T47D (cell line): ENCODE measurements at places on chromosomes 4 and X.

GRCh38 chr4:38803833-38804653 lies 548 bp downstream of the TLR1 start:
- no peak for DNase-seq

DNA sequence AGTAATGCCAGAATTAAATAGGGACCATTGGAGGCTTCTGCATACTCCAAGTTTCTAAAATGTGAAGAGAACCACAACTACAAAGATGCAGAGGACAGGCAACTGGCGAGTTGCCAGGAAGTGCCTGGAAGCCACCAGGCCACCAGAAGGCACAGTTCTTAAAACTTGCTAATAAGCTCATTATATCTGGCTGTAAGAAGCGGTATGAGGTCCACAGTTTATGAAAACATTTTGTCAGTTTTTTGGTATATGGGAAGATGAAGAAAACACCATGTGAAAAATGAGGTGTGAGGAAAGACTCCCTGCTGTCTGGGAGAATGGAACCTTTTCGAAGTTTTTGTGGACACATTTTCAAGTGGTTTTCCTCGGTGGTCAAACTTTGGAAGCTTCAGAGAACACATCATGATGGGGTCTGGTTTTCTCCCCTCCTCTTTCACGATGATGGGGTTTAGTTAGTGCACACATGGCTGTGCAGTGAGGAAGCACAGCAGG lies 202.7 kb downstream of the NR3C2 start:
- no peak for DNase-seq

DNA sequence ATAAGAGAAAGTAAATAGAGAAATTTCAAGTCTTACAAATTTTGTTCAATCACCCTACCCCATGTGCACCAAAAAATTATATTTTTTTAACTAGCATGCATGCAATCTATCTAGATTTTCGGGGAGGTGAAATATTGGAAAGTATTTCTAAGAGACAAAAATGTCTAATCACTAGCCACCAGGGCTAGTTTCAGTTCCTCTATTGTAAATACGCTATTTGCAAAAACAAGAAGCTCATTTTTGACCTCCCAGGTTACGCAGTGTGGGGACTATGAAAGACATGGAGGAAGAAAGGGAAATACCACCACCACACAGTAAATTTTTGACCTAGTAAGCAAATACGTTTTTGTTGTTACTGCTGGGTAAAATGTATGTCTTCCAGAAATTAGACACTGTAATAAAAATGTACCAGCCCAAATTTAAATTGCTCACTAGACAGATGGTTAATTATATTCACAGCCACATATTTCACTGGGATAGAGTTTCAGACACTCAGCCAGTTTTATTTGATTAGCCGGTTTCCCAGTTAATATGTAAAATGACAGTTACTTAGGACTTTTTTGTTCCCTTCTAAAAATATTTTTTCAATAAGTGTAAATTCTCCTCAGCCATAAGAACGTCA lies 2.2 kb downstream of the NEXMIF start:
- DNase-seq, result no peak

GRCh38 chr4:22072240-22072639 lies 123.7 kb upstream of the KCNIP4 start:
- no peak for DNase-seq

DNA sequence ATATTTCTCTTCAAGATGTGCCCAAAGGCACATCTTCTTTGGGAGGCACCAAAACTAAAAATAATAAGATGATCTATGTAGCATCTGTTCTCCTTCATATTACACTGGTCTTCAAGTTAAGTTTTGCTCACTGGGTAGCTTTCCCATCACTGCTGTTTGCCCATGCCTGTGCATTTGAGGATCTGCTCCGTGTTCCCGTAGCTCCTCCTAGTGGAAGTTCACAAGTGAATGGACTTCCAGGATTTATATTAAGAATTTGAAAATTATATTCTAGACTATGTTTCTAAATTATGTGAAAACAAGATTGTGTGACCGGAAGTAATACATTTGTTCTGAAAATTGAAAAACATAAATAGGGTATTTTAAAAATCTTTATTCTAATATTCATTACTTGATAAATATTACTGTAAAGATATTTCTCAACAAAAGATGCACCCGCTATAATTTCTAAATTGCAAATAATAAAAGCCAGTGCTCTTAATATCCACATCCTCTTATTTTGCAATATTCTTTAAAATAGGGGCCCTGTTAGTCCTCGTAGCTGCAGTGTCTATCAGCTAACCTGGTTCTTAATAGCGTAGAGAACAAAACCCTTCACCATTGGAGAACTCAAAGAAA lies 147.7 kb downstream of the RBM46 start:
- peak; percentile 57 for DNase-seq

DNA sequence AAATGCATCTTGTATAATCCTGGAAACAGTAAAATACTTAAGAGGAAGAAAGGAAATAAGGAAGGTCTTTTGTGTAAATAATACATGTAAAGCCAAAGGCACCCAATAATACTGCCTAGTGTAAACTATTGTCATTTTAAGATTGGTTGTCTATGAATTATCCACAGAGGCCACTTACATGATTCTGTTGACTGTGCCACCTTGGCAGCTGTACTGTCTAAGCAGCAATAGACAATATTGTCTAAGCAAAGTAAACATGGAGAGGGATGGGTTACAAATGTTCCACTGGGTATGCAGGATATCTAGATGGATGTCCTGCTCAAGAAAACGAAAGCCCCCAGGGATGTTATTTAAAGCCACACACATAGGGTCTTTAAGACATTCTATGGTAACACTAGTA lies 19.4 kb downstream of the BEND4 start:
- DNase-seq, result no peak

DNA sequence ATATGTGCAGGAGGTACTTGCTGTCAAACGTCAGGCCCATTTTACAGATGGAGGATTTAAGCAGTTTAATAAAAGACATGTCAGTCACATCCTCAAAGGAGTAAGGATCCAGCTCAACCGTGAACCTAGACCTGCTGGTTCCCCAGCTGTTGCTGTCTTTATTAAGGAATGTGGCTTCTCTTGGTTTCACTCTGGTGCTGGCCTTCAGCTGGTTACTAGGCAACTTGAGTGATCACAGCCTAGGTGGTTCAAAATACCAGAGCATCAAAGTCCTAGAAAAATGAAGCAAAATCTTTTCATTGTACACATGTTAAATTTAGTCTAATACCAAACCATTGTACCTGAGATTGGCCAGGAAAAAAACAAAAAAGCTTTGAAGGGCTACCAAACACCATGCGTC lies 32.7 kb upstream of the GLRA2 start:
- DNase-seq, result no peak

DNA sequence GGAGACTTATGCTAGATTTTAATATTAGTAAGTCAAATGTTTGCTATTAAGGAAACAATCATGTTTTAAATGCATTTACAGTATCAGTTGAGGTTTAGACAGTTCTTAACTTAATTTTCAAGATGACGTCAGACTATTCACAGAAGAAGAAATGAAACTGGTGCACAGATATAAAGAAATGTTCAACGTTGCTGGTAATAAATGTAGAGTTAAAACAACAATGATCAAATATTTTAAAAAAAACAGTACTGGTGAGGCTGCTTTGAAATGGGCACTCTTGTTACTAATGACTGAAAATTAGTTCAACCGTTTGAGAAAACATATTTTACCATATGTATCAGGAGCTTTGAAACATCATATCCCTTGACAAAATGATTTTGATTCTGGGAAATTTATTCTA lies 44.2 kb downstream of the ABHD18 start:
- DNase-seq, result no peak

GRCh38 chr4:173094739-173095421 lies 73.7 kb upstream of the GALNT7 start:
- DNase-seq, result no peak
